ENCODE measurements at places on chromosomes 12 and 14.

DNA sequence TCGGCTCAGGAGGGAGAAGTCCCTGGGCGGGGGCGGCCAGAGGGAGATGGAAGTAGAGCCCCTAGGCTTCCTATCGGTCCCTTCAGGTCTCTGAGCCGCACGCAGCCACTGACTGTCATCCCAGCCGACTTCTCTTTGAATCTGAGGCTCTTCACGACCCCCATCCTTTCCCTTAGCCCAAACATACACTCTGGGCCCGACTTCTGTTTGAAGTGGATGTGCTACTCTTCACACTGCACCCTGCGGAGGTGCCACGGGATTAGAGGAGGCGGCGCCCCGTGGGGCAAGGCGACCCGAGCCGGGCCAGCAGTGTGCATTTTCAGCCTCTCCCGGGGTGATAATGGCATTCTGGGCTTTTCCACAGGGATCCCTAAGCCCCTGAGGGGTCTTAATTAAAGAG, 6.0 kb upstream of the DACT1 start:
- no peak for DNase-seq

DNA sequence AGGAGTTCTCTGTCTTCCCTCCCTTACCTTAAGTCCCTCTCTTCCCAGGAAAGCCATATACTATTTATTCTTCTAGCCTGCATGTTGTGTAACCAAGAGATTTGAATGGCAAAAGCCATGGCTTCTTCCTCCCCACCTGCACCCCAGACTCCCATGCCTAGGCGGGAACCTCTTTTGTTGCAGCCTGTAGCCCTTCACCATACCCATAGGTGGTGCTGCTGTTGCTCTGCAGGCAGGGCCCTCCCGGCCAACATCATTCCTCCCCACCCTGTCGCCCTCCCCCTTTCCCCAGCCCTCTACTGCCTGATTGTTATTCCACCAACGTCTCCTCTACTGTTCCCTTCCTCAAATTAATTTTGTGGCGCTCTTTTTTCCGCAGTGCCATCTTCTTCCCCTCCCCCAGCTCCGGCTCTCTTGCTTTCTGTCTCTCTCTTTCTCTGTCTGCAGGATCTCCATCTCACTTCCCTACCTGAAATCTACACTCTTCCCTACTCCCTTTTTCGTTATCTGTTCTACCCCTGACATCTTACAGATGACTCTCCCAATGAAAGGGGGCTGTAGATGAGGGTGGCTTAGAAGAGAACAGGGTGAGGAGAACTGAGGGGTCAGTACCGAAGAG, 13.8 kb downstream of the NGDN start:
- peak; percentile 94 for DNase-seq

DNA sequence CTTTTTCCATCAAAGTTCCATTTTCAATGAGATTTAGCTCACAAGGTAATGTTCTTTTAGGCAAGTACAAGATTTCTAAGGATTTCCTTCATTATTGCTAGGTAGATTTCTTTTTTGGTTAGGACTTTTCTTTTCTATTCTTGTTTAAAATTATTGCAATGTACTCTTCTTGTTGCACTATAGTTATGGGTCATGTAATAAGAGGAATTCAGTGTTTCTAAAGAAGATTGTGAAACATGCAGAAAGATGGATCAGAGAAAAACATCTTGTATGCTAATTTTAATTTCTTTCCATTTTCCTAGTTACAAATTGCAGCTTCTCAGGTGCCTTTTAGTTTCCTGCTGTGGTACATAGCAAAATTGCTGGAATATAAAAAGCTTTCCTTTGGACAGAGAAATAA, 56.1 kb downstream of the BTG1 start:
- DNase-seq = no peak

DNA sequence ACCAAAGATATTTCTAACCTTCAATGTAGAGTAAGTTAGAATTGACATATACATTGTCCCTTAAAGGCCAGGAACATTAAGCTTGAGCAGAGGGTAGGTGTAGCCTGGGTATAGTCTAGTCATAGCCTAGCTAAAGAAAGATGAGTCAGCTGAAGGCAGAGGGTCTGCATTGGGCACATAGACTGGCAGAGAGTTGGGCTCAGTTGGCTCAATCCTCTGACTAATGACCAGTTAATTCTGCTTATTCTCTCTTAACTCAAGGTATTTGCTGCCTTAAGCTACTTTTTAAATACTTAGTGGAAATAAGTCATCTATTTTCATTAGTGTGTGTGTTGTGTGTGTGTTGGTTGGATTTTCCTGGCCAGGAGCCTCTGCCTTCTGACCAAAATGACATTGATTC, 467.1 kb downstream of the RAD51B start:
- no peak for DNase-seq

GRCh38 chr12:62934799-62935674, at the start of gene PPM1H:
PPM1H (minus strand) TSS chr12:62935150; CDS start chr12:62934736, 414 bp downstream.
- peak; percentile 29 for DNase-seq

GRCh38 chr12:118175823-118176447, 40.0 kb downstream of the PEBP1 start:
- no peak for DNase-seq

GRCh38 chr14:75906228-75906627, 75.6 kb downstream of the TGFB3 start:
- DNase-seq = no peak

DNA sequence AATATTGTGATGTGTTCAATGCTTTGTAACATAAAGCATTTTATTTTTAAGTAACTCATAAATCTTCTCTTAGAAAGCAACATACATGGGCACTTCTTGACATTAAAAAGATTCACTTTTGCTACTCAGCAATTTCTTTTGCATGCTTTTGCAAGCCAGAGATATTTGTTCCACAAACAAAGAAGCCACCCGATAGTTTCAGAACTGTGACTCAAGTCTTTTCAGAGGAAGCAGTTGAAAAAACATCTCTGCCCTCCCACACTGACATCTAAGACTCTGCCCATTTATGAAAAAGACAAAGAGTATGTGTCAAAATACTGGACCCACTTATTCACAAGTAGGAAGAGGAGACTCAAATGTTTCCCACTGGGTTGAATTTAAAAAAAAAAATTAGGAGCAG, 7.5 kb downstream of the APPL2 start:
- DNase-seq = no peak

DNA sequence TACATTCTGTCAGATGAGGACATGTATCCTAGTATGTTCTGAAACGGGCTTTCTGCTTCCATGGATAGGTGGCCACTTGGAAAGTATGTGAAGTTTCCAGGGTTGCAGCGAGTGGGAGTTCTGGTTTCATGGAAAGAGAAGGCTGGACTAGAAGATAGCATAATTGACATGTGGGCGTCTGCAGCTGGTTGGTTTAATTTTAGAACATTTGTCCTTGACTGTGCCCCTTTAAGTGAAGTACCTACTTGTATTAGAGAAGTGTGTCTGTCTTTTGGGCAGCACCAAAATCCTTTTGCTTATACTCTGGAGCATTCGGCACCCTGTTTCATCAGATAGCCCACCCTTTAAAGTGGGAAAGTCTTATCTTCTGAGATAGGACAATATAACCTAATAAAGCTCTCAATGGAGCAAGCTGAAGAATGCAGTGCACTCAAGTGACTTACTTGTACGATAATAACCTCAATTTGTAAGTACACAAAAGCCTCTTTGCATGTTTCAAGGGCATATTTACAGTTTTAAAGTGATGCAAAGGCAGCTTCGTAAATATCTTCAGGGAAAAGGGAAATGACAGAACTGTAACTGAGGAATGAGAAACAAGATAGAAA, 35.2 kb downstream of the NTN4 start:
- DNase-seq = no peak

DNA sequence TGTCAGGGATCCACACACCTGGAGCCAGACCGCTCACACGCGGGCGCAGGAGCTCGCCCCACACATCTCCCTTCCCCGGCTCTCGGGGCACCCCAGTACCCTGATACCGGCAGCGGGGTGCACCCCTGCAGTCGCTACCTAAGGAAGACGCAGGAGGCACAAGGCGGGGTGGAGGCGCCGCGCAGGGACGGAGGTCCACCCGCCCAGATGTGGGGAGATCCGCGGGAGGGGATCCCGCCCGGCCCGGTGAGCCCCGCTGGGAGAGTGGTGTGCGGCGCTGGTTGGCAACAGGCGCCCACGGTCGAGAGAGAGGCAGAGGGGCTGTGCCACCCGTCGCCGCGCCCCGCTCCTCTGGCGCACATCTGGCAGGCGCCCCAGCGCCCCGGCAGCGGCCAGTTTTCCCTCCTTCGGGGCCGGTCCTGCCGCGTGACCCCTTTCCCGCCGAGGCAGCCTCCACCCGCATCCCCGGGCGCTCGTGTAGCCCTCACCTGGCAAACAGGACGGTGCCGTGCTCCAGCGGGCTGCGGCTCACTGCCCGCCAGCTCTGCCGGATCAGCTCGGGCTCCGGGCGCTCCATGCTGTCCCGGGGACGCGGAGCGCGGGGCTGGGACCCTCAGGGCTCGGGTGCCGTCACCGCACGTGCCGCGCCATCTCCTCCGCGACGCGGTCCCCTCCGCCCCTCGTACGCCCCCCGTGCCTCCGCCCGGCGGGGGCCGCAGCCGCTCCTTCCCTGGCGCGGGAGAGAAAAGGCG, 469 bp downstream of the NGB start:
- DNase-seq = no peak

GRCh38 chr12:122873540-122873939, 22.4 kb downstream of the VPS37B start:
- no peak for DNase-seq

DNA sequence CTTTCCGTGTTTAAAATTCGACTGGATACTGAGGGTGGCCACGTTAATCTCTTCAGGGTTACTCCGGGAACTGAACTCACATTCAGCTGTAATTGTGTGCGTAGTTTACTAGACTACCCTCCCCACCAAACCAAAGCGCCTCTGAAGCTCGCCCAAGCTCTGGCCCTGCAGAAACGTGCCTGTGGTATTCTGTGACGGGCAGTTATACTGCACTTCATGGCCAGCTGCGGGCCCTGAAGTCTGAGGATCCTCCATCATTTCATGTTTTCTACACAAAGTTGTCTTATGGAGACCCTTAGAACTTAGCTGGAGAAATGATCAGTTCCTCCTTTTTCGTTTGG, 688 bp downstream of the ZNF26 start:
- DNase-seq = no peak

GRCh38 chr14:60807247-60807646, 72.7 kb downstream of the MNAT1 start:
- no peak for DNase-seq

DNA sequence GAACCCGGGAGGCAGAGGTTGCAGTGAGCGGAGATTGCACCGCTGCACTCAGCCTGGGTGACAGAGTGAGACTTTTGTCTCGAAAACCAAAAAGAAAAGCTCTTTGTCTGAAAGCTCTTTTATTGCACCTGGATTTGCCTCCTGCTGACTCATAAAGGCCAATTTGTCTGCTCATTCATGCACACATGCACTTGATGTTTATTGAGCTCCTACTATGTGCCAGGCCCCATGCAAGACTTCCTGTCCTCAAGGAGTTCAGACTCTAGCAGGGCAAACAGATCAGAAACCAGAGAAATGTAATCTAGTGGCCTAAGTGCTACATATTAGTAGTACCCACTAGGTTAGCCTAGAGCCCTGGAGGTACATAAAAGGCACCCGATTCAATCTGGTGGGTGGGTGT, 16.3 kb upstream of the MLEC start:
- no peak for DNase-seq

DNA sequence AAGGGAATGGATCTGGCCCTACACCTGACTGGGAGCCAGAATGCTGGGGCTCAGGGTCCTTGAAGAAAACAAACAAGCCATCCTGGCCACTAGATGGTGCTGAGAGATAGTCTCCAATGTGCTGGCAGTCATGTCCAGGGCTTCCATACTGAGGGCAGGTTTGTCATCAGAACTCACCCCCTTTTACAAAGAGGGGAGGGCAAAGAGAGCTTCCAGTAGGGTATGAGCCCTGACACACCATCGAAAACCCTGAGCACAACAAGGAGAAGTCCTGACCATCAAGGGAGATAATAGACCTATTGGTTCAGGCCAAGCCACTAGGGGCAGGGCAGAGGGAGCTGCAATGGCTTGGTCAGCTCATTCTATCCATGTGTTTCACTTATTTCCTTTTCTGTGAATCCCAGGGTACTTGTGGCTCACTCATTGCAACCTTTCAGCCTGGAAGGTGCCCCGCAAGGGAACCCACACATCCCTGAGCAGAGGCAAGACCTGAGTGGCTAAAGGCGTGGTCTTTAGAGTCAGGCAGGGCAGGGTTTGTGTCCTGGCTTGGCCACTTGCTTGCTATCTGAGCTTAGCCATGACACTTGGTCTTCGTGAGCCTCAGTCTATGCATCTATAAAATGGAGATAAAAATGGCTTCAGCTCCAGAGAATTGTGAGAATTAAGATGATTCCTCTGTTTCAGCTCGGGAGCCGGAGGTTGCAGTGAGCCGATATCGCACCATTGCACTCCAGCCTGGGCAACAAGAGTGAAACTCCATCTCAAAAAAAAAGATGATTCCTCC, 6.2 kb upstream of the PLEKHH1 start:
- DNase-seq = peak; percentile 71

- peak; percentile 48 for DNase-seq
These were observed 4.1 kb upstream of the KRT84 start for GRCh38 chr12:52389313-52390207.

- no peak for DNase-seq
These were observed 23.6 kb downstream of the NR1H4 start for GRCh38 chr12:100497105-100497795.

DNA sequence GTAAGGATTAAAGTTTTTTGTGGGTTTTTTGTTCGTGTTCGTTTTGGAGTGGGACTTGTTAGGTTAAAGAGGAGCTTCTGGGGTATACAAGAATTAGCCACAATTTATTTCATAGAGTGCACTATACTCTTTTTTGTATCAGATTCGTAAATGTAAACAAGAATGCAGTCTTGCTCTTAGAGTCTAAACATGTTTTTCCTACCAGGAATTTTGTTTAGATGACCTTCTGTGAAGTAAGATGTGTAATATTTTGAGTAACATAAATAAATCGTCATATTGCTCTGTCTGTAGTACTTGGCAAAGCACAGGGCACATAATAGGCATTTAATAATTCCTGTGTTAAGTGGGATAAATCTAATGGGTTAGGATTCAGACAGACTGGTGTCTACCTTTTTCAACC, 9.6 kb downstream of the CNOT2 start:
- no peak for DNase-seq

DNA sequence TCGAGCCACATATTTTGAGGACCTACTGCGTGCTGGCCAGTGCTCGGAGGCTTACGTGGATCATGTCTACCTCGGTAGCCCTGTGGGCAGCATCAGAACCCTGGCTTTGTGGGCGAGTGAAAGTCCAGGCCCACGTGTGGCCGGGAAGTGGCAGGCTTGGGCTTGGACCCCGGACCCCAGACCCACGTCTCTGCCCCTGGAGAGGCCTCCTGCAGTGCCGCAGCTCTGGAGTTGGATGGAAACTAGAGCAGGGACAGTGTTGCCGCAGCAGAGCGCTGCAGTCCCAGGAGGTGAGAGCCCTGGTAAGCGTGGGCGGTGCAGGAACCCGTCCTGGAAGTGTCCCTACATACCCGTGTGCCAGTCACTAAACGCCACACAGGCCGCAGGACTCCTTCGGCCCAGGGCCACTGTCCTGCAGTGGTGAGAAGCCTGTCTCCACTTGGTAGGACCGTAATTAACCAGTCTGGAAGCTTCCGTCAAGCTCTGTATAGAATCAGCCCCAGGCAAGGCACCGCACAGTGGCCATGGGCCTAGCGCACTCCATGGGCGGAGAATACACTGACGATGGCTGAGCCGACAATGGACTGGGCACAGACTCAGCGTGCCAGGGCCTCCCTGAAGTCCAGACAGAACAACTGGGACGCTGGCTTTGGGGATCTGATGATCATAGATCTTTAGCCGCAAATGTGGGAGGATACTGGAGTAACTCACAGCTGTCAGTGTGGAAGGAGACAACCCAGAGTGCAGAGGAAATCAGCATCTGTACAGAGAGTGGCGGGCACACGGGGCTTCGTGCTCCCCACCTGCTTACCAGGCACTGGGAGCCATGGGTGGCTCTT, 219.5 kb downstream of the KIF26A start:
- DNase-seq = no peak

GRCh38 chr14:32565256-32565655, 236.2 kb downstream of the AKAP6 start:
- peak; percentile 16 for DNase-seq
